ENCODE measurements at places on chromosomes 5 and 9. TPM values are rescaled to one million over a fixed set of nuclear protein-coding genes. Genes with fewer than 3 reads are reported as not detected.

The LHX3 gene
- 0.17 TPM for total RNA-seq

DNA sequence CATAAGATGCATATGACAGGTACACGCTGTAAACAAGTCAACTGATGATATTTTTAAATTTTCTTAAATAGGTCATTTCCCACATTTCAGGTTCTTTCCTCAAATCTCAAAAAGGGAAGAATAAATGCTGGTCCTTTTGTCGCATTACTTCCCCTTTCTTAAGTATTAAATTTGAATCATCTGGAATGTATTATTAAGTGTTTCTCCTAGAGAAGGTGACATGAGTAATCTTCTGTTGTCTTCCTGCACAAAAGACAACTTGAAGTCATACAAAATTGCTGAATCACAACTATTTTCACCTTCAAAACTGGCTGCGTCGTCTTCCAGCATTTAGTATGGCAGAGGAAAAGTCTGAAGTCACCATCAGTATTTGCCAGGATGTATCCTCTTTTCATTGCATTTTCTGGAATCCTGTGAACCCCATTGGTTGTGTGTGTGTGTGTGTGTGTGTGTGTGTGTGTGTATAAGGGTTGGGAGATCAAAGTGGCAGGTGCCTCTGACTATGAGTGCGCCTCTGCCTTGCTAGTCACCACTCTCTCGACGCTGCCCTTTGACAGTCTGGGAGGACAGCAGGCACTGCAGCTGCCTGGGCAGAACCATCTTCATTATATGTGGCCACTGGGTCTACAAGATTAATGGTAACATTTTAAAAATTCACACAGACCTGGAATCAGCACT is 86.9 kb downstream of the MVB12B start:
- DNase-seq = no peak

DNA sequence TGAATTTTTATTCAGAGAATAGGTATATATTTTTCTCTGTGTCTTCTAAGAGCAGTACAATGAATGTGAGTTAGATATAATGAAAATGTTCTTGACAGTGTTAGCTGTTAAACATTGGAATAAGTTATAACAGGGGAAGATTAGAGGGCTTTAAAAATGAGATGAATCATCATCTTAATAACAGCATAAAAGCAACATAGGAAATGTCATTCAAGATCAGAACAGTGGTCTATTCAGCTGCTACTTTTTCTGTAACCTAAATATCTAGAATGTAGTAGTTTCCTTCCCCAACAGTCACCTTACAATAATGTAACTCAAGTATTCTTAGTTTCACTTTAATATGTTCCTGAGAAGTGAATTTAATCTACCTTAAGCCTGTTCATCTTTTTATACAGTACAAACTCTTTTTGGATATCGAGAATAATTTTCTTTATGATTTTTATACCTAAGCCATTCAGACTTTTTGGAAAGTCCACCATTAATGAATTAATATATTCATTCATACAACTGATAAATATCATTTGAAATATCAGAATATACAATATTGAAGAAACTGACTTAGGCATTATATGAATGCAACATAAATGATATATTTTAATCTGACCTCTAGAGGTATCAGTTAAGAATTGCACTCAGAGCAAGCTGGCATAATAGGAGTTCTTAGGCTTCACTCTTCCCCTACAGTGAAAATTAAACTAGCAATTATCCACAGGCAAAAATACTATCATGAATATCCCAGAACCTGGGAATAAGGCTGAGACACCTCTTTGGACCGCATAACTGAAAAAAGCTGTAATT is 66.1 kb upstream of the EDIL3 start:
- no peak for DNase-seq

The SLC45A2 gene
- not detected for total RNA-seq

DNA sequence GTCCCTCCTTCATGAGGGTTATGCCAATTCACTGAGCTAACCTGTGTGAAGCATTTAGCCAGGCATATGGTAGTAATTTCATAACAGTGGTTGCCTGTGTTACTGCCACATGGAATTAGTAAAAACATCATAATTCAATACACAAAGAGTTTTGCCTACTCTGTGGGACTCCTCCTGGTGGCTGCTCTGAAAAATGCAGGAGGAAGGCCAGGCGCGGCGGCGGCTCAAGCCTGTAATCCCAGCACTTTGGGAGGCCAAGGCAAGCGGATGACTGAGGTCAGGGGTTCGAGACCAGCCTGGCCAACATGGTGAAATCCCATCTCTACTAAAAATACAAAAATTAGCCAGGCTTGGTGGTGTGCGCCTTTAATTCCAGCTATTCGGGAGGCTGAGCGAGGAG is 547.3 kb downstream of the CDK5RAP2 start:
- no peak for DNase-seq

DNA sequence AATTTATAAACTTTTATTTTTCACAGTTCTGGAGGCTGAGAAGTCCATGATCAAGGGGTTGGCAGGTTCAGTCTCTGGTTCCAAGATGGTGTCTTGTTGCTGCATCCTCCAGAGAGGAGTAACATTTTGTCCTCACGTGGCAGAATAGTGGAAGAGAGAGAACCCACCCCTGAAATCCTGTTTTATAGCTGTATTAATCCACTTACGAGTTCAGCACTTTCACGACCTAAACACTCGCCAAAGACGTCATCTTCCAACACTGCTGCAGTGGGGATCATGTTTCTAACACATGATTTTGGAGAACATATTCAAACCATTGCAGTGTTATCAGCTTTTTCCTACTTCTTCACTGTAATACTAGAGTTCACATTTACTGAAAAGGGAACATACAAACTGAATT is 233.0 kb upstream of the ATP10B start:
- DNase-seq = no peak

DNA sequence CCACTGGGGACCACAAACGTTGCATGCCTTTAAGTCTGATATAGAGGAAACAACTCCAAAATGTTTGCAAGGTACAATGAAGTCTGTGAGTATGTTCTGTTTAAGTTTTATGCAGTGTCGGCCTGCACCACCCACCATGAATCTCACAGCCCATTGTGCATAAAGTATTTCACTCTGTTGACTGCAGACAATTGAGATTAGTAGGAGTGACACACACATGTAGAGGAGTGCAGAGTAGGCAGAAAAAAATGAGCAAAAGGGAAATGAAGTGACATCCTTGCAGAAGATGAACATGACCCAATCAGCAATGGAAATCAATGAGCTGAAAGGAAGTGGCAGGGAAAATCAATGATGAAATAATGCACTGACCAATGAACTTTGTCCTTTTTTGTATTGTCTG is 315.6 kb upstream of the PTPRD start:
- DNase-seq = no peak

DNA sequence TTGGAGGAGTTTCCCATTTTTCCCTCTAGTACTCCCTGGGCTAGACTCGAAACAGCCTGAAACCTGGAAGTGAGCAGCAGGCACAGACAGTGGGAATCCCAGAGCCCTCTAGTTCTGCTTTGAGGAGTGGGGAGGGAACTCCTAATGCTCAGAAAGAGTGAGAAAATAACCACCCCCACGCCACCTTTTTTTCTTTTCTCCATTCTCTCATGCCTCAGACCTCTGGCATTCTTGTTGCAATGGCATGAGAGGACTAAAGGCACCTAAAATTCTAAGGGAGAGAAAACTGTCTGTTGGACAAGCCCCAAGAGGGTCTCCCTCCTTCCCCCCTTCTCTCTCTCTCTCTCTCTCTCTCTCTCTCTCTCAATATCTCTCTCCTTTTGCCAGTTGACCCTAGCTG is 15.1 kb upstream of the IRF1 start:
- DNase-seq = no peak

- DNase-seq = no peak
Measured at GRCh38 chr9:19424176-19424779, 15.5 kb downstream of the ACER2 start.

The ACOT12 gene
- total RNA-seq = not detected

- no peak for DNase-seq
Measured at GRCh38 chr5:154377754-154378533, 67.9 kb upstream of the SAP30L start.

GRCh38 chr5:759111-759751 is 25.3 kb downstream of the ZDHHC11B start:
- peak; percentile 41 for DNase-seq

The BTNL8 gene
- not detected for total RNA-seq

DNA sequence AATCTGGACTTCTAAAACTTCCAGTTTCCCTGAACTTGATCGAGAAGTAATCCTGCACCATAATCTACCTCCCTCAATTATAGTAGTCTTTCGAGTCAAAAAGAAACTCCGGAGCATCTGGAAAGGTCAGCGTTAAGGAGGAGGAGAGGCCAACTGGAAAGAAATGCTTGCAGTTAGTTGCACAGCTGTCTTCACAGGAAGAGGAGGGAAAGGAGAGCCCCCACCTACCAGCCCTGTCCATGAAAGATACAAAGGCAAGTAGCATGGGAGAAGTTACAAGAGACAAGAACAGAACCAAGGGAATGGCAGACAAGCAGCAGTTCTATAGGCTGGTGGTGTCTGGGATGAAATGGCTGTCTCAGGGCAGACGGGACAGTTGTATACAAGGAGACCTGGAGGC is 170.6 kb downstream of the RAB3C start:
- DNase-seq = no peak

- peak; percentile 8 for DNase-seq
Measured at GRCh38 chr9:76302947-76303550, 91.2 kb downstream of the RFK start.

GRCh38 chr9:74497748-74498620 is 849 bp downstream of the RORB start:
- DNase-seq = peak; percentile 50

The SHC3 gene
- total RNA-seq = not detected

The GARIN3 gene
- total RNA-seq = not detected

The ABCA1 gene
- total RNA-seq = 11.2 TPM

The ADAMTS19 gene
- not detected for total RNA-seq

- no peak for DNase-seq
Measured at GRCh38 chr9:100160021-100160420, 61.0 kb downstream of the INVS start.

GRCh38 chr5:79754865-79755555 is 65.4 kb downstream of the CMYA5 start:
- DNase-seq = no peak

DNA sequence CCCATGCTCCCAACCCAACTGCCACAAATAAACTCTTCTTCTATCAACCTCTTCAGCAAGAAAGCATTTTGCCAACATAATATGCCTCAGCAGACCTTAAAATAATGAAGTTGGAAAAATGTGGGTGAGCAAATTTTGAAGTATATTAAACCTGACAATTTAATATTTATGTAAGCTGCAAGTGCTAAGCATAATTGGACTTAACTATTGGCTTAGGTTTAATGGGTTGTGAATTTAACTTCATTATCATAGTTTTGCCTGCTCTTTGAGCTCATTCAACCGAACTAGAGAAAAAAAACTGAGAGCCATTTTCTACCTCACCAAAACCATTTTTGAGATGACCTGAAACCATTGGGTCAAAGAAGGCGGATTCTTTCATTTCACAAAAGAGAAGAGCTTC is 805.5 kb upstream of the DMAC1 start:
- no peak for DNase-seq

- DNase-seq = no peak
Measured at GRCh38 chr5:10705747-10706146, 55.3 kb downstream of the DAP start.

The SOHLH1 gene
- total RNA-seq = not detected

DNA sequence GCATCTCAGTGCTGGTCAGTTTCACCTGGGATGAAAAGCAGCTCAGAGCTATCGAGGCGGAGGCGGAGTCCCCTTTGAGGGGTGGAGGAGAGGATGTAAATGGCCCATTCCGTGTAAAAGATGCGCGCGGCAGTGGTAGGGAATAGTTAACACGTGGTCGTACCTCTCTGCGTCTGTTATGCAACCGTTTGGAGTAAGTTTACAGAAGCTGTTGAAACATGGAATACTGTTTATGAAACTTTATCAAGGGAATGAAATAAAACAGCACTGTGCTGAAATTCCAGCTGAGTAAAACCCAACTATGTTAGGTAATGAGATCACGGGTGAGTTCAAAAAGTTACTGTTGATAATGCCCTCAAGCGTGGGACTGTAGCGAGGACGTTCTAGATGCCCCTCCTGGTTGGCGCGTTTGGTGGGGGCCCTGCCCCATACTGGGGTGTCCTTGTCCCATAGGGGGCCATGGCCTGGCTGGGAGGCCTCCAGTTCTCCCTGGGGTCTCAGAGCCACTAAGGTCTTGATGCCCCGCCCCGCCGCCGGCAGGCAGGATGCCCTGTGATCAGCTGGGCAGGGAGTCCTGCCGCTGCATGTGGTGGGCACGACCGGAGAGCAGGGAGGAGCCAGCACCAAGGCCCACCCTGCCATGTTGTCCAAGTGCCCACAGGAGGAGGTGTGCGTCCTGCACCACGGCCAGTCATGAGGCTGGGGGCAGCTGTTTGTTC is 90.9 kb downstream of the COL5A1 start:
- DNase-seq = no peak

The FUBP3 gene
- 30.2 TPM for total RNA-seq

DNA sequence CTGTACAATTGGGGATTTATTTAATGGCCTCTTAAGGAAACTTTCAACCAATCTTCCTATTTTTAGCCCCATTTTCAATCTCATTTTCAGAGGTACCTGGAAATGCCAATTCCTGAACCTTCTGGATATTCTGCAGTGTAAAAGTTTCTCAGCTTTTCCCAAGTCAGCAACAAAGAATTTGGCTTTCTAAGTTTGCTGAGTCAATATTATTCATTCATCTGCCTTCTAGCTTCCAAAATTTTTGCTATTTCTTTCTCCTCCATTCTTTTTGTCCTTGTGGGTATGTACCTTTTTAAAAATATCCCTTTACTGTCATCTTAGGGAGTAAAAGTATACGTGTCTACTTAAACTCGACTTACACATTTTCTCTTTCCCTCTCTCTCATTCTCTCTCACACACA is 25.7 kb downstream of the CETN3 start:
- no peak for DNase-seq
